ENCODE measurements at places on chromosomes 4 and X. TPM values are rescaled to one million over a fixed set of nuclear protein-coding genes. Genes with fewer than 3 reads are reported as not detected.

The TMSB15B gene
- 17.0 TPM for total RNA-seq

The DUSP9 gene
- 9.0 TPM for total RNA-seq

DNA sequence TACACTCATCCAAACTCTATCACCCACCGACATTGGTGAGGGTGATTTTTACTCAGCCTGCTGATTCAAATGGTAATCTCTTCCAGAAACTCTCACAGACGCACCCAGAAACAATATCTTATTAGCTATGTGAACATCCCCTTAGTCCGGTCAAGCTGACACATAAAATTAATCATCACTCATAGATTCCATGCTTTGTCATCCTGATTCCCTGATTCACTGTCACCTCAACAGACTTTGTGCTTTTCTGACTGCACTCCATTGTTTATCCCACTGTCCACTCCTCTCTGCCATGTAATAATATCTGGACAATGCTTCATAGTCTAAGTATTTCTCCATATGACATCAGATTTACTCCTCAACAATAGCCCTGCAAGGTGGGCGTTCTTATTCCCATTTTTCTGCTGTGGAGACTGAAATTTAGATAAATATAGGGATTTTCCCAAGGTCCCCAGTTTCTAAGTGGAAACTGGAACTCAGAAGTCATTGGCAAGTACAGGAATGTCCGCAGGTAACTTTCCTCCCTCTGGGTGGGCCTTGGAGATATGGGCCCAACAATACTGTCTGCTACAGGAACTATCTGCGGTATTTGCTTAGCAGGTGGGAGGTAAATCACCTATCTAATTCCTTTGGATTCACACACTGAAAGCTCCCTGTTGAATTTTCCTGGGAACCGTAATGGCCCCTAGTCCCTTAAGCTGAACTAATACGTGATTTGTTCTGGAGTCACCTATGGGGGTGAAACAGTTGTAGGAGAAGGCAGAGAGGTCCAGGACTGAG lies 228.6 kb upstream of the BCOR start:
- DNase-seq = no peak

The BCORL1 gene
- 0.74 TPM for total RNA-seq

- DNase-seq = no peak
Measured at GRCh38 chr4:153421941-153422340, 44.2 kb upstream of the TMEM131L start.

The SORBS2 gene
- total RNA-seq = 9.3 TPM

DNA sequence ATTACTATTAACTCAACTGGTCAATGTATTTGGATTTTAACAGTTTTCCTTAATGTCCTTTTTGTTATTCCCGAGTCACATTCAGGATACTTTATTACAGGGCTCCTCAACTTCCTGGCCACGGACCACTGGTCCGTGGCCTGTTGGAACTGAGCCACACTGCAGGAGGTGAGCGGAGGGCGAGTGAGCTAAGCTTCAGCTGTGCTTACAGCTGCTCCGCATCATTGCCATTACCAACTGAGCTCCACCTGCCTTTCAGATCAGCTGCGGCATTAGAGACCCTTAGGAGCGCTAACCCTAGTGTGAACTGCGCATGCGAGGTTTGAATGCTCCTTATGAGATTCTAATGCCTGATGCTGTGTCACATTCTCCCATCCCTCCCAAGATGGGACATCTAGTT lies 591.7 kb downstream of the CCSER1 start:
- no peak for DNase-seq

The SPANXN4 gene
- not detected for total RNA-seq

All from A172 (cell line).